ENCODE measurements at places on chromosomes 11 and 22. TPM values are rescaled to one million over a fixed set of nuclear protein-coding genes. Genes with fewer than 3 reads are reported as not detected.

OR5B12 gene
- not detected for total RNA-seq

ANGPTL5 gene
- 0.34 TPM for total RNA-seq

LYVE1 gene
- total RNA-seq, result 90.1 TPM

CXCR5 gene
- total RNA-seq, result not detected

PNPLA2 gene
- 96.3 TPM for total RNA-seq

DNA sequence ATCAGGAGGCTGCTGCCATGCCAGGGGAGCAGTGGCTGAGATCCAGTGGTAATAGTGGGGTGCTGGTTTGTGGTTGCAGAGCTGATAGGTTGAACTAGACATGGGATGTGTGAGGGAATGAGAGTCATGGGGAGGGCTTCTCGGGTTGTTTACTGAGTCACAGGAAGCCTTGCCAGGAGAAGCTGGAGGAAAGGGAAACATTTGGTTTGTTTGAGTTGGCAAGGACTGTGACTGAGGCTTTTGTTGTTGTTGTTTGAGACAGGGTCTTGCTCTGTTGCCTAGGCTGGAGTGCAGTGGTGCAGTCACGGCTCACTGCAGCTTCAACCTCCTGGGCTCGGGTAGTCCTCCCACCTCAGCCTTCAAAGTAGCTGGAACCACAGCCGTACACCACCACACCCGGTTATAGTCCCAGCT is 49.3 kb downstream of the CABIN1 start:
- no peak overlapping the region for H3K27ac ChIP-seq
- no peaks in the 10 kb centered on the region for H3K4me1 ChIP-seq
- H3K4me3 ChIP-seq, result no peak overlapping the region
- peaks cover 90% of the 10 kb centered on the region for H3K36me3 ChIP-seq
- no peaks in the 10 kb centered on the region for H3K27me3 ChIP-seq

DNA sequence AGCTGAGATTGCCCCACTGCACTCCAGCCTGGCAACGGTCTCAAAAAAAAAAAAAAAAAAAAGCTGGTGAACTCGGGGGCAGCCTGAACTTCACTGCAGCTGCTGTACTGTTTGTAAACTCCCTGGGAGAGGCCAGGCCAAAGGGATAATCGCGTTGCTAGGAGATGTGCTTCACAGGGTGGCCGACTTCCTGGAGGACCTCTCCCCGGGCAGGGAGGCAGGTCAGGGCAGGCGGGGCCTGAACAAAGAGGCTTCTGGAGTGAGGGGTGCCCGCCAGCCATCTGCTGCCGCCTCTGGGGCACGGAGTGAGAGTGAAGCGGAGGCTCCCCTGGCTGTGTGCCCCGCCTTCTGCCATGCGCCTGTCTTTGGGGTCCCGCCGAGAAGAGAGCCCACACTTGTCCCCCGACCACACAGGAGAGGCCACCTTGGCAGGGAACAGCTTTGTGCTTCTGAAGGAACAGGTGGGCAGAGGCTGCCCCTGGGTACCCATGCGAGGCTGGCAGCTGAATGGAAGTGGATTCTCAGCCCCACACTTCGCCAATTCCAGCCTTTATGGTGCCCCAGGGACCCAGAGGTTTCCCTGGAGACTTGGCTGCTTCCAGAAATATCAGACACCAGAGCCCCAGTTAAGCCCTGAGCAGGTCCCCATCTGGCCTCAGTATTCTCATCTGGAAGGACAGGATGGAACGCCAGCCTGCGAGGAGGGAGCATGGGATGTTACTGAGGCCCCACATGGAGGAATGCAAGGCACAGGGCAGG is 29.6 kb downstream of the TMEM184B start:
- no peak overlapping the region for H3K4me3 ChIP-seq
- no peaks in the 10 kb centered on the region for H3K36me3 ChIP-seq

DNA sequence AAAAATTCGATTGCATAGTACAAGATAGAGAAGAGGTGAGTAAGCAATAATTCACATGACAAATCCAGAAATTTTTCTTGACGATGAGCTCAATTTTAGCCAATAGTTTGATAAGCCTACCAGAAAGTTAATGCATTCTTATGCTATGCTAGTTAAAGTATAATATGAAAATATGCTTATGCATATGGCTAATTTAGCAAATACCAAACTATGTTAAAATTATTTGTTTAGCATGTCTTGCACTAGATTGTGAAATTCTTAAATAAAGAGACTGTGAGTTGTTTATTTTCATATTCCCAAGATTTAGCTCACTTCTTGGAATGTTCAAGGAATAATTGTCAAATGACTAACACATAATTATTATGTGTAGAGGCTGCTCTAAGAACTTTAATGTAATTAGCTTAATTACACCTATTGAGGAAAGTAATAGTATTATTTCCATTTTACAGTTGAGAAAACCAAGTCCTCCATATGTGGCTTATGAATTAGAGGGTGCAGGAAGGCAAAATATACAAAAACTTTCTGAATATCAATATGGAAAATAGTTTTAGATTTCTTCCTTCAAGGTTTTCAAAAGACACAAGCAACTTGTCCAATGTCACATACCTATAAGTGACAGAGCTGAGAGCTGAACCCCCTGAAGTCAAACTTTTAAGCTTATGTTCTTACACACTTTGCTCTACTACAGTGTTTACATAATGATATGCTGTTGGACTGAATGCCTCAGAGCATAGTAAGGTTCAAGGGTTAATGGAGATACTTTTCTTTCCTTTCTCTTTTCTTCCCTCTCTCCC is 45.9 kb upstream of the ARHGAP20 start:
- H3K4me3 ChIP-seq, result no peak overlapping the region
- no peak for DNase-seq
- H3K36me3 ChIP-seq, result no peaks in the 10 kb centered on the region
- H3K27me3 ChIP-seq, result no peaks in the 10 kb centered on the region

GRCh38 chr11:64146036-64146955 is 19.6 kb downstream of the MACROD1 start:
- no peak overlapping the region for H3K4me3 ChIP-seq
- H3K36me3 ChIP-seq, result peaks cover 4% of the 10 kb centered on the region
- no peak for DNase-seq
- H3K4me1 ChIP-seq, result no peaks in the 10 kb centered on the region
- no peak overlapping the region for H3K27ac ChIP-seq
- no peaks in the 10 kb centered on the region for H3K27me3 ChIP-seq

- H3K27me3 ChIP-seq, result no peaks in the 10 kb centered on the region
- no peak overlapping the region for H3K4me3 ChIP-seq
- DNase-seq, result no peak
- H3K36me3 ChIP-seq, result no peaks in the 10 kb centered on the region
- peaks cover 14% of the 10 kb centered on the region for H3K4me1 ChIP-seq
Measured at GRCh38 chr22:23840026-23840425, 1.2 kb upstream of the DERL3 start.

Data from left lung (tissue), 14 donors.